ENCODE measurements at places on chromosomes 12 and 14. TPM values are rescaled to one million over a fixed set of nuclear protein-coding genes. Genes with fewer than 3 reads are reported as not detected.

- DNase-seq, result no peak
These were observed 38.5 kb downstream of the GLRX5 start for GRCh38 chr14:95573313-95573712.

DNA sequence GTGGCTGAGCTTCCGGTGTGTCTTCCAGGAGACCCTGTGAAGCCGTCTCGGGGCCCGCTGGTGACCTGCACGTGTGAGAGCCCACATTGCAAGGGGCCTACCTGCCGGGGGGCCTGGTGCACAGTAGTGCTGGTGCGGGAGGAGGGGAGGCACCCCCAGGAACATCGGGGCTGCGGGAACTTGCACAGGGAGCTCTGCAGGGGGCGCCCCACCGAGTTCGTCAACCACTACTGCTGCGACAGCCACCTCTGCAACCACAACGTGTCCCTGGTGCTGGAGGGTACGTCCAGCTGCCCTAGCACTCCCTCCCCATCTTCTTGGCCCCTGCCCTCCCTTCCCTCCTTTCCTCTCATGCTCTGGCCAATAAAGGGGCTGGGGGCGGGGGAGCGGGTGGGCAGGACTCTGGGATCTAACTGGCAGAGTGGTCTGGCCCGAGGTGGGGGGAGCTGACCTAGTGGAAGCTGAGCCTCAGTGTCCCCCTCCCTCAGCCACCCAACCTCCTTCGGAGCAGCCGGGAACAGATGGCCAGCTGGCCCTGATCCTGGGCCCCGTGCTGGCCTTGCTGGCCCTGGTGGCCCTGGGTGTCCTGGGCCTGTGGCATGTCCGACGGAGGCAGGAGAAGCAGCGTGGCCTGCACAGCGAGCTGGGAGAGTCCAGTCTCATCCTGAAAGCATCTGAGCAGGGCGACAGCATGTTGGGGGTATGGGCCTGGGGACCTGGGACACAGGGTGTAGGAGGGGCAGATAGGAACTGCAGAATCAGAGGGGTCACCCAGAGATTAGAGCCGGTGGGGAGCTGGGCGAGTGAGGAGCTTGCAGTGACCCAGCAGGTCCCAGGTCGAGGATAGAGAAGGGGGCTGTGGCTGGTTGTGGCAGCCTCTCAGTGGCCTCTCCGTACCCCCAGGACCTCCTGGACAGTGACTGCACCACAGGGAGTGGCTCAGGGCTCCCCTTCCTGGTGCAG is 6.0 kb downstream of the ACVRL1 start:
- no peak for DNase-seq

- no peak for DNase-seq
These were observed 179.3 kb downstream of the PCNX1 start for GRCh38 chr14:71086567-71086966.

DNA sequence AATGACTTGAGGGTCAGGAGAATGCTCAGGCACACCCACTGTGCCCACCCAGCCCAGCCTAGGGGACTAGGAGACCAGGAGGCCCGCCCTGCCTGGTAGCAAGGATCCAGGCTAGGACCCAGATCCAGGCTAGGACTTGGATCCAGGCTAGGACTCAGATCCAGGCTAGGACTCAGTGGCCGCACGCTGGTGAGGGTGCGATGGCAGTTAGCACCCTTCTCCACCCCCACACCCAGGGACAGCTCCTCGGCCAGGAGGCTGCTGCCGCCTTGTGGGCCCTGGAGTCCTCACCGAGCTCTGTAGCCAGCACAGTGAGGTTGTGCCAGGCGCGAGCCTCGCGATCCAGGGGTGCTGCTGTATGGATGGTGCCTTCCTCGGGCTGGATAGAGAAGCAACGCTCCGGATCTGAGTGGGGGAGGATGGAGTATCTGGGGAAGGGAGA is 5.1 kb downstream of the CDH24 start:
- DNase-seq, result no peak

- no peak for DNase-seq
These were observed 14.9 kb downstream of the AKAP6 start for GRCh38 chr14:32343926-32344430.

GRCh38 chr12:103529306-103529705 is 33.5 kb upstream of the C12orf42 start:
- DNase-seq, result no peak

- no peak for DNase-seq
These were observed 15.0 kb downstream of the AQP6 start for GRCh38 chr12:49987625-49988303.

GRCh38 chr14:60736494-60736893 is 1.9 kb downstream of the MNAT1 start:
- DNase-seq, result peak; percentile 80

GRCh38 chr14:24399447-24399822 is 632 bp downstream of the NYNRIN start:
- DNase-seq, result no peak

DNA sequence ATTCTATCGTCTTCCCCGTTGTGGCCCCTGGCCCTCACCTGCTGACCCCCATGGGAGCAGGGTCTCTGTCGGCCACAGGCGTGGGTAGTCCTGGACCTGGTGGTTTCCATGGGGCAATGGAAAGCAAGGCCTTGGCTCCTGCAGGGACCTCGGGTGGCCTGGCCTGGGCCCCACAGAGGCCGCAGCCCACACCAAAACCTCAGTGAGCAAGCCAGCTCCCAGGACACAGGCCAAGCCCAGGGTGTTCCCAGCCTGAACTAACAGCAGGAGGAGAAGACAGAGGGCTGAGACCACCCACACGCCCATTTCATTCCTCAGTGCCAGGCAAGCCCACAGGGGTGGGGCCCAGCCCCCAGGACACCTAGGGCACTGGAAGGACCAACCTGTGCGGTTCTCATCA is 16.9 kb downstream of the ABCB9 start:
- no peak for DNase-seq

GRCh38 chr12:120156315-120157259 is 37.9 kb downstream of the GCN1 start:
- DNase-seq, result no peak

- no peak for DNase-seq
These were observed 717.5 kb downstream of the RERGL start for GRCh38 chr12:17372508-17372907.

- no peak for DNase-seq
These were observed 48.2 kb upstream of the FRMD6 start for GRCh38 chr14:51603495-51603894.

DNA sequence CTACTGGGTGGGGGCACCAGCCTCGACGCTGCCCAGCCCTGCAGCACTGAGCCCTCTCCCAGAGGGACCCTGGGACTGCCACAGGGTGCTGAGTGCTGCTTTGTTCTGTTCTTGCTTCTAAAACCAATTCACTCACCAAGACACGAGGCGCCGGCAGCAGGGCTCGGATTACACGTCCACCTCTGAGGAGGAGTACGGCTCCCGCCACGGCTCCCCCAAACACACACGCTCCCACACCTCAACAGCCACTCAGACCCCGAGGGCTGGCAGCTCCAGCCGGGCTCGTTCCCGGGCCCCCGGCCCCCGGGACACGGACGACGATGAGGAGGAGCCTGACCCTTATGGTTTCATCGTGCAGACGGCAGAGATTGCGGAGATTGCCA is 24.3 kb downstream of the CEP170B start:
- no peak for DNase-seq

GRCh38 chr14:39268393-39268792 is 34.7 kb downstream of the MIA2 start:
- DNase-seq, result peak; percentile 79

DNA sequence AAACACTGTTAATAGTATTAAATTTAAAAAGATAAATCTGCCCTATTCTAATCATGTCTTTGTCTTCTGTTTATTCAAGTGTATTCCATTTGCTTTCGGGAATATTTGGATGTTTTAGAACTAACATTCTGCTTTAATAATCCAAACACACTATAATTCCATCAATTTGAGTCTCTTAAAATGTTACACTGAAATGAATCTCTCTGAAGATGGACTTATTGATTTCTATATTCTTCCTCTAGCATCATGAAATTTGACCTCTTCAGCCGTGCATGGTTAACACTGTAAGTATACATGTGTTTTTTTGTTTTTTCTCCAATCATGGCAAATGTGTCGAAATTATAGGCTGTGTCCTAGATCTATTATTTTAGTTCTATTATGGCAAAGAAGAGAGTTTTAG is 339.2 kb downstream of the ACSS3 start:
- DNase-seq, result no peak

- DNase-seq, result no peak
These were observed 3.0 kb downstream of the B4GALNT1 start for GRCh38 chr12:57629897-57630471.

GRCh38 chr14:63477556-63477955 is 65.6 kb downstream of the PPP2R5E start:
- no peak for DNase-seq

DNA sequence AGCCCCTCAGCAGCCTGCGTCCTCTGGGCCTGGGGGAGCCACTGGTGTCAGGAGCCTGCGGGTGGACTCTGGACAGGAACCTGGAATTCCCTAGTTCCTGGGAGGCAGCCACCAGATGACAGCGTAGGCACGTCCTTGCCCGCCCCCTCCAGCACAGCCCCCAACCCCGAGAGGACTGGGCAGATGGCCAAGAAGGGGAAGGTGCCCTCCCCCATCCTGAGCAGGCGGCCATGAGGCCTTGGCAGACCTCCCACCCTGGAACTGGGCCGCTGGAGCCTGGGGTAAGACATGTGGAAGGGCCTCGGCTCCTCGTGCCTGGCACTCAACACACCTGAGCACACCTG is 60.4 kb upstream of the FBRSL1 start:
- no peak for DNase-seq

DNA sequence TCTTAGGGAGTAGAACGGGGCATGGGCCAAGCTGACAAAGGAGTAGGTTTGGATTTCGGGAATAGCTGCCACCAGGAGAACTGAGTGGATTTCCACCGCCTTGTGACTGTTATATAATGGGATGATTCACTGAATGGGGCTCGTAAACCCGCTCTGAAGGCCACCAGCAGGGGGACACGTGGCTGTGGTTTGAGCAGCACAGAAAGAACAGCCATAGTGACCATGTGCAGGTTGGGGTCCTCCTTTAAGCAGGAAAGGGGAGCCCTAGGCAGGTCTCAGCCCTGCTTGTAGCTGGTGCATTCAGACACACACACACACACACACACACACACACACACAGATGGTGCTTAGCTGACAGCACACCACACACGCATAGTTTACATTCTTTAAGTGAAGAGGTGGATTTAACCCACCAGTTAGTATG is 8.6 kb upstream of the ASB2 start:
- peak; percentile 69 for DNase-seq

DNA sequence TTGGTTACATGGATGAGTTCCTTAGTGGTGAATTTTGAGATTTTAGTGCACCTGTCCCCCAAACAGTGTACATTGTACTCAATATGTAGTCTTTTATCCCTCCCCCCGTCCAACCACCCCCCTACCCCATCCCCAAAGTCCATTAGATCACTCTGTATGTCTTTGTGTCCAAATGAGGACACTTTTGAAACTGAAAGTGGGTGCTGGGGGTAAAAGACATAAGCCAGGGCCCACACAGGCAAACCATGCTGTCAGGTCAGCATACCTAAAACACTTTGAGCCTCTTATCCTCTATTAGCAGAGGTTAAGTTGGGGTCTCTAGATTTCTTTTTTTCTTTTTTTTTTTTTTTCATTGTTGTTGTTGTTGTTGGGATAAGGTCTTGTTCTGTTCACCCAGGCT is 31.3 kb upstream of the KICS2 start:
- no peak for DNase-seq

DNA sequence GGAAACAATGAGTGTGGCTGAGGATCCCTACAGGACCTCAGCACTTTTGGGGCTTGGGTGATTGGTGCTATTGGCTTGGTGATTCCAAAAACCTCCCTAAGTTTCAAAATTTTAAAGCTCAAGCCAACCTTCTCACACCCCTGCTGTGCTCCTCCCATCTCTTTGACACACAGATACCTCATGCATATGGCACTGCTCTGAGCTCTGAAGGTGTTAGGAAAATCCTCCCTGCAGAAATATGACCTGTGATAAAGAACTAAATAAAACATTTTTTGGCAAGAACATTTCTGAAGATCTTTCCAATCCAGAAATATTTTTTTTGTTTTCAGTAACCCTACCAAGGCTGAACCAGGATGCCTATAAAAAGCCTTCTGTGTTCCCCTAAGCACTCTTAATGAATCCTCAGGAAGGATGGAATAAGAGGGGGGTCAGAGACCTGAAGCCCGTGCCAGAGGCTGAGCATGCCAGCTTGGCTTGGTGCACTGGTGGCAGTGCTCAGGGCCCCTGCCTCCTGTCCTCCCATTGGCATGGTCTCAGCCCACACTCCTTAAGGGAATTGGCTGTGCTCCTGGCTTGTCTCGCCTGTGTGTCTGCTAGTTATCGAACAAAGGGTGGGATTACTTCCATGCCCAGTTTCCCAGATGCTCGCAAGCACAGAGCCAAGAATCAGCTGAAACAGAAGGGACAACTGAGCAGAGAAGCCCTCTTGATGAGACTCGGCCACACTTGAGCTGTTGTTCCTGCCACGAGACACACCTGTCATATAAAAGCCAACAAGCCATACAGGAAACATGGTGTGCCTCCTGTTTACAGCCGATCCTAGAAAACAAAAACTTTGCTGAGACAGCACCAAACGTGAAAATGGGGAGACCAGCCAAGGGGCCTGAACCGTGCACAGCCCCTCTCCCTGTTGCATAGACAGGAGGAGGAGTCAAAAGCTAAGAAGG is 132.7 kb upstream of the EEA1 start:
- no peak for DNase-seq

GRCh38 chr12:75833268-75833667 is 198.3 kb downstream of the PHLDA1 start:
- no peak for DNase-seq

- no peak for DNase-seq
These were observed 12.7 kb downstream of the FOXN4 start for GRCh38 chr12:109296431-109296830.

DNA sequence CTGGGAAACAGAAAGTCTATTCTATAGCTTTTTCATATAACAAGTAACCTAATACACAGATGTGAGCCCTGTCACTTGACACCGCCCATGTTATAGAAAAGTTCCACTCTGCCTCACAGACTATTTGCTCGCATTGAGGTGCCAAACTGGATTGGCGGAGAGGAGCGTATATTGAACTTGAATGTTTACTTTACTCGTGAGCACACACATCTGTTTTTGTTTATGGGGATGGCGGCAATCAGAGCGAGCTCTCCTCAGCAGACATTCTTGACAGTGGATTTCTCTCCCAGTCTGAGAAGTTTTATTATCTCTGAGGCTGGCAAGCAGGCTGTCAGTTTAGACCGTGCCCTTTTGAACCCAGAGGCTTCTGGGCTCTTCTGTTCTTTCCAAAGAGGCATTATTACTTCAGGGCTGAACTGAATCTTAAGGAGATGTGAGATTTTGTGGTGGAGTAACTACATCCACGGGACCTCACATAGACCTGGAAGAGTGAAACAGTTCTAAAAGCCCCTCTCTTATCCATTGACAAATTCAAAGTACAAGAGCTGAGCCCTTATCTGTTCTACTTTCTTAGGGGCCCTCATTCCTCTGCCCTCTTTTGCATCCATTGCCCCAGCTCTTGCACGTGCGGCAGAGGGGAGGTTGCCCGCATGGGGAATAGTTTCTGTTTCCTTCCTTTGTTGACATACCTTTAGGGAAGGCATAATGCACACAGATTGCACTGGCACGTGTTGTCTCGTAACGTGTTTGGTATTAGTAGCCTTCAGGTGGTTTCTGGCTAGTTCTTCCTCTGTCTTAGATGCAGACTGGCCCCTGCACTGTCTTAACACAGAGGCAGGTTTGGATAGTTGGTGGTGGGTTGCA is 68.2 kb downstream of the DRAM1 start:
- no peak for DNase-seq

The OR4E2 gene
- total RNA-seq, result not detected

The LGALS3 gene
- not detected for total RNA-seq

The NEUROD4 gene
- not detected for total RNA-seq

The L2HGDH gene
- 32.9 TPM for total RNA-seq

The ANKS1B gene
- total RNA-seq, result 23.4 TPM

The OAS2 gene
- 6.3 TPM for total RNA-seq

The TEX52 gene
- total RNA-seq, result not detected

The PRPH gene
- not detected for total RNA-seq

The KRT72 gene
- total RNA-seq, result not detected

The LALBA gene
- not detected for total RNA-seq

Data from Karpas-422 (cell line).